ENCODE measurements at places on chromosomes 3 and 15. TPM values are rescaled to one million over a fixed set of nuclear protein-coding genes. Genes with fewer than 3 reads are reported as not detected.

The TMEM158 gene
- total RNA-seq: 0.20 TPM

GRCh38 chr3:60651799-60652198 is 599.5 kb downstream of the FHIT start:
- H3K27ac ChIP-seq: no peak overlapping the region
- H3K4me3 ChIP-seq: no peak overlapping the region
- no peak for DNase-seq
- H3K4me1 ChIP-seq: no peaks in the 10 kb centered on the region
- H3K27me3 ChIP-seq: no peaks in the 10 kb centered on the region

The NFKBIZ gene
- 58.8 TPM for total RNA-seq

DNA sequence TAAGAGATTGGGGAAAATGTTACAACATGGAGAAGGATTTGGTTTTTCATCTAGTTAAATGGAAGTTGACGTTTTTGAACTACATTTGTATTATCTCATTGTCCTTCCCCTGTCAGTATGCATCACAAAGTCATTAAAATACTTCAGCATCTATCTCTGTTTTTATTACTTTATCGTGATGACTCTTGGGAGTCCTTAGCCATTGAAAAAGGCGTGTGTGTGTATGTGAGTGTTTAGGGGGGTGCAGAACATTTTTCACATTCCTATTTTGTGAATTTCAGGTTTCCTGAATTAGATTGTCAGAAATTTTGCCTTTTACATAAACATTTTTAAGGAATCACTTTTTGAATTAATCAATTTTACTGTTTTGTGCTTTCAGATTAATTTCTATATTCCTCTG is 360.6 kb upstream of the SGO1 start:
- no peak overlapping the region for H3K4me3 ChIP-seq
- no peak overlapping the region for H3K27ac ChIP-seq
- no peak for DNase-seq
- no peaks in the 10 kb centered on the region for H3K27me3 ChIP-seq
- H3K4me1 ChIP-seq: no peaks in the 10 kb centered on the region
- H3K36me3 ChIP-seq: peaks cover 7% of the 10 kb centered on the region

The CNTN6 gene
- total RNA-seq: not detected

DNA sequence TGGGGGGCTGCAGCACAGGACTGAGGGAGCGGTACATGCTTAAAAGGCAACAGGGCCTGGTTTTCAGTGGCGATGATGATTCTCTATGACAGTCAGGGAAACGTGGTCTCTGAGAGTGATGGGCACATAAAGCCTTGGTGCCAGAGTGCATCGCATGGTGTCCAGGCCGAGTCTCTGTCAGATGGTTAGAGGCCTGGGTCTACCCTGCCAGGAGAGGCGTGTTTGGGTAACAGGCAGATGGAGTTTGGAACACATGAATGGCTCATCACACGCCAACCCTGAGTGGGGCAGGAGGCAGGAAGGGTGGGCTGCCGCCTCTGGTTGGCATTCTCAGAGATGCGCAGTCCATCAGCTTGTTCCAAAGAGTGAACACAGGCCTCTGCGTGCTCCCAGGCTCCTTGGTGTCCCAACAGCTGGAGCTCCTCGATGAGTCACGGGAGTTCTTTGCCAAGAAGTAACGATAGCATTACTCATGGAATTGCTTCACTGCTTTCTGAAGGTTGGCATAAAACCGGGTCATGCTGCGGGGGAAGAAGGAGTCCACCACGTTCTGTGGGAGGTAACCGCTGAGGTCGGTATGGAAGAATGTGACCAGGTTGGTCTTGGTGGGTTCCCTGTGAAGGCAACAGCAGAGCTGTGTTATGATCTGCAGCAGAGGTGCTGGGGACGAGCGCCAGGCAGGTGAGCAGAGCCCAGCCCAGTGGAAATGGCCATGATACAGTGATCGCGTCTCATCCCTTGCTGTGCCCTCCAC is 11.0 kb downstream of the STARD5 start:
- H3K27me3 ChIP-seq: no peaks in the 10 kb centered on the region
- no peak overlapping the region for H3K4me3 ChIP-seq
- H3K27ac ChIP-seq: peak overlapping the region; percentile 65
- H3K36me3 ChIP-seq: peaks cover 72% of the 10 kb centered on the region

- H3K27me3 ChIP-seq: peaks cover 9% of the 10 kb centered on the region
- no peaks in the 10 kb centered on the region for H3K36me3 ChIP-seq
- H3K27ac ChIP-seq: no peak overlapping the region
- H3K4me3 ChIP-seq: no peak overlapping the region
- peaks cover 1% of the 10 kb centered on the region for H3K4me1 ChIP-seq
Observed at GRCh38 chr15:48352474-48353072, 21.3 kb downstream of the DUT start.

The BTBD1 gene
- total RNA-seq: 62.4 TPM

GRCh38 chr3:47647550-47647949 is 68.9 kb upstream of the CSPG5 start:
- no peak for DNase-seq
- no peak overlapping the region for H3K27ac ChIP-seq
- no peaks in the 10 kb centered on the region for H3K4me1 ChIP-seq
- no peak overlapping the region for H3K4me3 ChIP-seq
- H3K27me3 ChIP-seq: no peaks in the 10 kb centered on the region

- H3K4me1 ChIP-seq: no peaks in the 10 kb centered on the region
- no peak overlapping the region for H3K27ac ChIP-seq
- H3K36me3 ChIP-seq: no peaks in the 10 kb centered on the region
- no peak for DNase-seq
Observed at GRCh38 chr3:127707851-127708411, 35.2 kb downstream of the ABTB1 start.

The MKRN2OS gene
- not detected for total RNA-seq

DNA sequence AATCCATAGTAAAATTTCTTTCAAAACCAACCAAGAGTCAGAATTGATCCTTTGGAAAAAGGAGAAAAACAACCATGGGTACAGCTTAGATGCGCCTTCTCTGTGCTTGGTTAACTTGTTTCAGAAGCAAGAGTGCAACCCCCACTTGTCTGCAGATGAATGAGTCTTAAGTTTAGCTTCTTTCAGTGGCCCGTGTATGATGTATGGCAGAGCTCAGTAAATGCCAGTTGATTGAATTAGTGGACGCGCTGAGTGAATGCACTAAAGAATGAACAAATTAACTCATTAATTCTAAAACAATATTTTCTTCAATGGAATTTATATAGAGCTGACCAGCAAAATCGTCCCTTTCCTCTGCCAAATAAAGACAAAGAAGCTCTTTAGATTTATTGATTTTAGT is 67.0 kb upstream of the ARHGEF3 start:
- DNase-seq: no peak
- H3K4me1 ChIP-seq: peaks cover 63% of the 10 kb centered on the region
- H3K27ac ChIP-seq: no peak overlapping the region
- H3K4me3 ChIP-seq: no peak overlapping the region

DNA sequence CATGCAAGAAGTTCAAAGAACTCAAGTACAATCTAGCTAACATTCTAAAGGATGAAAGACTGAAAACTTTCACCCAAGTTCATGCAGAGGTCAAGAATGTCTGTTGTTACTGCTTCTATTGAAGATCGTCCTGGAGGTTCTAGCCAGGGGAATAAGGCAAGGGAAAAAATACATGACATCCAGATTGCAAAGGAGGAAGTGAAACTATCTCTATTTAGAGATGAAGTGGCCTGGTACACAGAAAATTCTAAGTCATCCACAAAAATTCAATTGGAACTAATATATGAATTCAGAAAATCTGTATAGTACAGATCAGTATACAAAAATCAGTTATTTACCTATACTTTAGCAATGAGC is 693.0 kb downstream of the NR2F2 start:
- no peaks in the 10 kb centered on the region for H3K27me3 ChIP-seq
- no peaks in the 10 kb centered on the region for H3K36me3 ChIP-seq
- H3K4me1 ChIP-seq: no peaks in the 10 kb centered on the region
- H3K4me3 ChIP-seq: no peak overlapping the region

- H3K27me3 ChIP-seq: no peaks in the 10 kb centered on the region
- no peak for DNase-seq
- no peak overlapping the region for H3K27ac ChIP-seq
- no peak overlapping the region for H3K4me3 ChIP-seq
Observed at GRCh38 chr3:174233511-174233910, 625.6 kb upstream of the NAALADL2 start.

- H3K4me3 ChIP-seq: no peak overlapping the region
- peaks cover 16% of the 10 kb centered on the region for H3K27me3 ChIP-seq
- no peak overlapping the region for H3K27ac ChIP-seq
- peaks cover 2% of the 10 kb centered on the region for H3K36me3 ChIP-seq
- DNase-seq: no peak
Observed at GRCh38 chr15:64149893-64150578, 1.5 kb upstream of the SNX22 start.

The ST3GAL6 gene
- 0.28 TPM for total RNA-seq

DNA sequence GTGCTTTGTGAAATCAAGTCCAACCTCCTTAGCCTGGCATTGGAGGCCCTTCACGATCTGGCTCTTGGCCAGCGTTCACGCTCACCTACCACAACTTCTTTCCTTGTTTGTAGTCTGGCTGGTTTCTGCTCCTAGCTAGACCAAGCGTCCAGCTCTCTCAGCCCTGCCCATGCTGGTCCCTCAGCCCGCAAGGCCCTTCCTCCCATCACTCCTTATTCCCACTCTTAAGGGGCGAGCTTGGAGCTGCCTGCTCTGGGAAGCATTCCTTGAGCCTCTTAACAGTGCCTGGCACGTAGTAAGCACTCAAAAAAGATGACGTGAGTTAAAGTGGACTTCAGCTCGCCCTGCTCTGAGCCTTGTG is 8.7 kb downstream of the SLC6A6 start:
- no peak for DNase-seq
- peak overlapping the region; percentile 86 for H3K27ac ChIP-seq
- H3K36me3 ChIP-seq: peaks cover 32% of the 10 kb centered on the region
- H3K4me3 ChIP-seq: no peak overlapping the region

The ATG7 gene
- 28.2 TPM for total RNA-seq

DNA sequence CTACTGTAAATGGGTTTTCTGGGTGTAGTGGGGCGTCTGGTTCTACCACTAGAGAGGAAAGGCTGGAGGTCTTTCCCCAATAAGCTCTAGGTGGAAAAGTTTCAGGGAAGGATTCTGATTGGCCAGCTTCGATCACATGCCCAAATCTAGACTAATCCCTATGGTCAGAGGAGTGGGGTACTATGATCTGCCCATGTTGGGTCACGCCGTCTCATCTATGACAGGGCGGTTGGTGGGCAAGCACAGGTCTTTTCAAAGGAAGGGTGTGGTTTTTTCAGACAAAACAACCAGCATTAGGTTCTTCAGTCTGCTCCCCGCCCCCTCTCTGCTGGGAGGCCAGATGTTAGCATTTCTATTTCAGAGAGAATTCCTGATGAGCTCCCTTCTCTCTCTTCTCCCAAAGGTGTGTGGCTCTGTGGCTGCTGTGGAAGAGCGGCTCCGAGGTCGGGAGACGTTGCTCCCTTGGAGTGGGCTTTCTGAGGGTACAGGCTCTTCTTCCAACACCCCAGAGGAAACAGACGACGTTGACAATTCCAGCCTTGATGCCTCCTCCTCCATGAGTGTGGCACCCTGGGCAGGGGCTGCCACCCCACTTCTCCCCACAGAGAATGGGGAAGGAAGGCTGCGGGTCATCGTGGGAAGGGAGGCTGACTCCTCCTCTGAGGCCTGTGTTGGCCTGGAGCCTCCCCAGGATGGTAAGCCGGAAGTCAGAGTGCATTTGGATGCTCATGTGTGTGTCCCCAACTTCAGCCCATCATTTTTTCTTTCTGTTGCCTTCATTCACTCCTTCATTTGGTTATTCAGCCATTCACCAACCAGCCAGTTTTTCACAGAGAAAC is 9.7 kb upstream of the TATDN2 start:
- H3K27ac ChIP-seq: peak overlapping the region; percentile 73
- H3K36me3 ChIP-seq: peaks cover 40% of the 10 kb centered on the region
- H3K4me1 ChIP-seq: peaks cover 43% of the 10 kb centered on the region
- DNase-seq: no peak

- H3K4me1 ChIP-seq: no peaks in the 10 kb centered on the region
- H3K4me3 ChIP-seq: no peak overlapping the region
- no peaks in the 10 kb centered on the region for H3K27me3 ChIP-seq
- no peaks in the 10 kb centered on the region for H3K36me3 ChIP-seq
- H3K27ac ChIP-seq: no peak overlapping the region
- DNase-seq: no peak
Observed at GRCh38 chr3:76405196-76405595, 619.8 kb upstream of the ZNF717 start.

DNA sequence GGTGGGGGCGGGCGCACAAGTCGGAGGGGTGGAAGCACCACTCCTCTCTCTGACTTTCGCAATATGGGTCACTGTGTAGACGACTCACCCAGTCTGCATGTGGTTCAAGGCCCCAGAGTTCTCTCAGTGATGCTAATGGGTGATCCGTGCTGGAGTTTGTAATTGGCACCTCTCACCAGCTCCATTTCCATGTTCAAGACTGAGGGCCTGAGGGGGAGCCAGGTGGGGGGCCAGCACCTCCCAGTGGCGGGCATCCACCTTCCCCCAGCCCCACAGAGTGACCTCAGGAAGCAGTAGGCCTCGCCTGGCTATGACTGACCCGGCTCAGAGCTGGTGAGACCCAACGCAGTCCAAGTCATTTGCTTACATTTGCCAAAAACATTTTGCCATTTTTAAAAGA is 230.0 kb upstream of the ST8SIA2 start:
- peaks cover 12% of the 10 kb centered on the region for H3K4me1 ChIP-seq
- no peak overlapping the region for H3K27ac ChIP-seq
- no peaks in the 10 kb centered on the region for H3K36me3 ChIP-seq
- no peak overlapping the region for H3K4me3 ChIP-seq

DNA sequence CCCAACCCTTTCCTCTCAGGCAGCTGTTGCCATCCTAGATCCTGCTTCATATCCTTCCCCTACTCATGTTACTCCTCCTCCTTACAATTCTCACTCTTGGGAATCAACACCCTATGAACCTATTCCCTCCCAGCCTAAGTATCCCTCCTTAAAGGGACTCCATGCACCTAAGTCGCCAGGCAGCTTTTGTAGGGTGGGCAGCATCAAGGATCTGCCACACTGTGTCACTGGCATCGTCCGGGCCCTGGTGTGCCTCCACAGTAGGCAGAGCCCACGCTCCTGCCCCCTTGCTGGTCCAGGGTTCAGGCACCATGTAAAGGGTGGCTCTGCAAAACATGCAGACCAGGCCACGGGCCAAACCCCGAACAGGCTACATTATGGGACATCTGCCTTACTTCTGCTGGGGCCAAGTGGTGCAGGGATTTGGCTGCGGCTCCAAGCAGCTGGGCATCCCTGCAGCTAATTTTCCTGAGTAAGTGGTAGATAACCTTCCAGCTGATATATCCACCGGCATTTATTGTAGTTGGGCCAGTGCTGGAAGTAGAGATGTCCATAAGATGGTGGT is 53.4 kb downstream of the GSK3B start:
- H3K4me1 ChIP-seq: peaks cover 4% of the 10 kb centered on the region
- no peaks in the 10 kb centered on the region for H3K27me3 ChIP-seq
- DNase-seq: no peak
- H3K36me3 ChIP-seq: peaks cover 78% of the 10 kb centered on the region
- no peak overlapping the region for H3K4me3 ChIP-seq
